Spinal cord (tissue), 10 donors: ENCODE measurements at places on chromosomes 4 and X. TPM values are rescaled to one million over a fixed set of nuclear protein-coding genes. Genes with fewer than 3 reads are reported as not detected.

Gene TMEM271
- total RNA-seq, result 4.4 TPM

GRCh38 chrX:24235084-24235710 lies 78.7 kb downstream of the SUPT20HL2 start:
- no peak for DNase-seq
- H3K27ac ChIP-seq, result no peak overlapping the region
- no peak overlapping the region for H3K4me3 ChIP-seq
- no peaks in the 10 kb centered on the region for H3K4me1 ChIP-seq
- no peaks in the 10 kb centered on the region for H3K36me3 ChIP-seq

GRCh38 chr4:47106561-47106960 lies 75.2 kb downstream of the GABRB1 start:
- no peak overlapping the region for H3K27ac ChIP-seq
- H3K27me3 ChIP-seq, result no peaks in the 10 kb centered on the region
- H3K36me3 ChIP-seq, result no peaks in the 10 kb centered on the region
- H3K4me3 ChIP-seq, result no peak overlapping the region

Gene LRRC66
- total RNA-seq, result 0.88 TPM

Gene SLC6A8
- 22.5 TPM for total RNA-seq

Gene TMEM131L
- 18.1 TPM for total RNA-seq

Gene MXRA5
- 35.5 TPM for total RNA-seq

Gene CLCN4
- 63.0 TPM for total RNA-seq
